Calu3 (cell line): ENCODE measurements at places on chromosomes 2 and 18. TPM values are rescaled to one million over a fixed set of nuclear protein-coding genes. Genes with fewer than 3 reads are reported as not detected.

DNA sequence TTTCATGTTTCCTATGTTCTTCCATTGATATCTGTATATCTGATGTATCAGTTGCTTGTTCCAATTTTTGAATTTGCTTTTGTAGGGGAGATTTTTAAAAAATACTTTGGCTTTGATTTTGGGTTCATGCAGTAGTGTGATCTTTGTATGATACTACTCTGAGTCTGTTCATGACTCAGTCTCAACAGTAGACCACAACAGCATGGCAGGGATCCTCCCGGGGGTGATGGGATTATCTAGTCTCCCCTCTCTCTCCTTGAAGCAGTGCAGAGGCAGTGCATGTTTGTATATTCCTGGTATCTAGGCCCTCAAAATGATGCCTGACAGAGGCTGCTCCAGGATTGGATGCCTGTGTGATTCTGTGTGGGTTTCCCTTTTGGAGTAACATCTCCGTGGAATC lies 55.3 kb downstream of the G6PC2 start:
- DNase-seq: no peak

DNA sequence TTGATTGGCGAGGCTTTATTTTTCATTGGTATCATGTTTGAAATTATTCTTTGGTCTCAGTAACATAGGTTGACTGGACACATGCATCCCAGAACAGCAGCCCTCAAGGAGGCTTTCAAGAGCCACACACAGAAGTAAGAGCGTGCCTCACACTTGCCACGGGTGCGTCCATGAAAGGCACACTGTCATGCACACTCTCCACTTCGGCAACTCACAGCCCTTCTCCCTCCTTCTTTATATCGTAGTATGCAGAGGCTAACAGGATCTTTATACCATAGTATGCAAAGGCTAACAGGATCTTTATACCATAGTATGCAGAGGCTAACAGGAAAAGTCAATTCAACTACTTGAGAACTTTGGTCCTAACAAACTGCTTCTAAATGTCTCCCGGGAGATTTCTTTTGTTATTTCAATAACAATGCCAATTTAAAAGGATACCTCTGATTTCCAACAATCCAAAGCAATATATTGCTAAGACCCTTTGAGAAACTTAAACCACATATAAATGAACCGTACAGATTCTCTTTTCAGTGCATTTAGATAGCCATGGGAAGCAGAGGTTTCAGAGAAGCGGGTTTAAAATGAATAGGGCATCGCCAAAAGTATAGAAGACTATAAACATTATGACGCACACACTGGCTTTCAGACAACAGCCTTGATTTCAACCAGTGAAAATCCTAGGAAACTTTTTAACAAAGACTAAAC lies 26.5 kb upstream of the ZNF516 start:
- DNase-seq: no peak

- DNase-seq: no peak
Observed at GRCh38 chr2:225998116-225998515, 598.6 kb downstream of the NYAP2 start.

DNA sequence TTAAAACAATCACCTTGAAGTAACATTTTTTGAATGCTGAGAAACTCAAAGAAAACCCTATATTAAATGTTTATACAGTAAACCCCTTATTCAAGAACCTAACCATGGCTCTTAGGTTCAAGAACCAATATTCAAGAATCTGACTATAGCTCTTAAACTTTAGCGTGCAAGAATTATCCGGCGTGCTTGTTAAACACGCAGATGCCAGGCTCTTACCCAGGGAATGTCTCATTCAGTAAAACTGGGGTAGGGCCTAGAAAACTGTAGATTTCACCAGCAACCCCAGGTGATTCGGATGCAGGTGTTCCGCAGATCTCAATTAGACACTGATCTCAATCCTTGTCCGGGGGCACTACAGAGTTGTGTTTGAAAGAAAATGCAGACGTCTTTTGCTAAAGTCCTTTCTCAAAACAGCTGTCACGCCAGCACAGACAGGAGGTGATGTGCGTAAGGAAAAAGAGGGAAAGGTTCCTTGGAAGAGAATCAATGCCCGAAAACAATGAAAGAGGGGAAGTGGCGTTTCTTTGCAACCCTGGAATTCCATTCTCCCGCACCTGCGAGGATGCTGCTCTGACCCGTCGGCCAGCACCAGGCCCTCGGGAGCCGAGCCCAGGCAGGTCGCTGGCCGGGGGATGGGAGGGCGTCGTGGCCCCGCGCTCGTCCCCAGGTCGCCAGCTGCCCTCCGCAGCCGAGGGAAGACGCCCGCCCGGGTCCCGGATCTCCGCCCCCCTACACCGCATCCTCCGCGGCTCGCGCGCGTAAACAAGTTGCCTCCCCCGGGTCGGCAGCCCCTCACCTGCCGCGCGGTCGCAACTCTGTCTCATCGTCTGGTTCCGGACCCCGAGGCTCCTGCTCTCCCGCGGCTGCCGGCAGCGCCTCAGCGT lies 851 bp downstream of the EIF2AK3 start:
- DNase-seq: peak; percentile 27

GRCh38 chr2:26534098-26534864 lies 56.4 kb upstream of the OTOF start:
- no peak for DNase-seq

DNA sequence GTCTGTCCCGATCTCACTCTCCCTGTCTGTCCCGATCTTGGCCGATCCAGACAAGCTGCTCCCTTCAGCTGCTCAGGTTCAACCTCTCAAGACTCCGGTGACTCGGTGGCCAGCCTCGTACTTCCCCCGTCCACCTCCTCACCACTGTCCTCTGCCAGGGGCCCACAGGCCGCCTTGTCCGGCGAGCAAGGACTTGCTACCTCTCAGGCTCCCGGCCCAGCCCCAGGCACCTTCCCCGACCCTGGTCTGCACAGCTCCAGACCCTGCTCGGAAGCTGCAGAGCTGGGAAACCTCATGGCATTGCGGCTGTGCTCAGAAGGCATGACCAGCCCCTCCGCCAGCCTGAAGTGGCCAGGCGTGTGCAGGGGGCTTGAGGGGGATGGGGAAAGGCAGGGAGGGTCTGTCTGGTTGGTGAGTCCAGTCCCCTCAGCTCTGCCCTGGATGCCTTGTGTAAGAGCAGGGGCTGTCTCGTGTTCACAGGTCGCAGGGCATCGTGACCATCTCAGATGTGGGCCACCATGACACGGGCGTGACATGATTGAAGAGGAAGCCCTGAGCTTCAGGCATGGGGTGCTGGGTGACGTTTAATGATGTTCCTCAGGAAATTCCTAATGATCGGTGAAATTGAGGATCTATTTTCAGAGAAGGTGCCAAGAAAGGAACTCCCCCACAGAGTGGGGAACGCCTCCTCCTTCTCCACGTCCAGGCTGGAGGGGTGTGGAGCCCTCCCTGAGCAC lies 121.2 kb upstream of the CTDP1 start:
- DNase-seq: no peak

GRCh38 chr2:146532509-146533147 lies 1312.2 kb upstream of the ACVR2A start:
- no peak for DNase-seq

DNA sequence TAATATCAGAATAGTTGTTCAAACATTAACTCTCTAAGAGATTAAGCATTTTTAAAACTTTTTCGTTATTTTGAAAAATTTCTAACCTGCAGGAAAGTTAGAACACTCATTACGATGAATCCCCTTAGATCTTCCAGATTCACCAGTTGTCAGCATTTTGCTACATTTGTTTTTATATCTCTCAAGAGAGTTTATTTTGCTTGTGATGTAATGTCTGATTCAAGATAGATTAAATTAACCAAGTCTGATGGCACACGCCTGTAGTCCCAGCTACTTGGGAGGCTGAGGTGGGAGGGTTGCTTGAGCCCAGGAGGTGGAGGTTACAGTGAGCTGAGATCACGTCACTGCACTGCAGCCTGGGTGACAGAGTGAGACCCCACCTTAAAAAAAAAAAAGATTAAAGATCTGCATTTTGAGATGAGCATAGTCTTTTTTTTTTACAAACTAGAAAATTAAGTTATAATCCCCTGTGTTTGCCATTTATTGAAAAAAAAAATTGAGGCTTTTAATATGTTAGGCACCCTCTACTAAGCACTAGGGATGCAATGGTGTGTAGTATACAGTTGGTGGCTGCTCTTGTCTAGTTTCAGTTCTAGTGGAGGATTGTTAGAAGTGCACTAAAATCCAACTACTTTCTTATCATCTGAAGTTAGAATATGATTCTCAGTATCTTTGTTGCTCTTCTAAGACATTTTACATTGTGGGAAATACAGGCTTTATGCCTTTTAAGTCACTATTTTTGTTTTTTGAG lies 20.9 kb downstream of the RAB10 start:
- DNase-seq: no peak

DNA sequence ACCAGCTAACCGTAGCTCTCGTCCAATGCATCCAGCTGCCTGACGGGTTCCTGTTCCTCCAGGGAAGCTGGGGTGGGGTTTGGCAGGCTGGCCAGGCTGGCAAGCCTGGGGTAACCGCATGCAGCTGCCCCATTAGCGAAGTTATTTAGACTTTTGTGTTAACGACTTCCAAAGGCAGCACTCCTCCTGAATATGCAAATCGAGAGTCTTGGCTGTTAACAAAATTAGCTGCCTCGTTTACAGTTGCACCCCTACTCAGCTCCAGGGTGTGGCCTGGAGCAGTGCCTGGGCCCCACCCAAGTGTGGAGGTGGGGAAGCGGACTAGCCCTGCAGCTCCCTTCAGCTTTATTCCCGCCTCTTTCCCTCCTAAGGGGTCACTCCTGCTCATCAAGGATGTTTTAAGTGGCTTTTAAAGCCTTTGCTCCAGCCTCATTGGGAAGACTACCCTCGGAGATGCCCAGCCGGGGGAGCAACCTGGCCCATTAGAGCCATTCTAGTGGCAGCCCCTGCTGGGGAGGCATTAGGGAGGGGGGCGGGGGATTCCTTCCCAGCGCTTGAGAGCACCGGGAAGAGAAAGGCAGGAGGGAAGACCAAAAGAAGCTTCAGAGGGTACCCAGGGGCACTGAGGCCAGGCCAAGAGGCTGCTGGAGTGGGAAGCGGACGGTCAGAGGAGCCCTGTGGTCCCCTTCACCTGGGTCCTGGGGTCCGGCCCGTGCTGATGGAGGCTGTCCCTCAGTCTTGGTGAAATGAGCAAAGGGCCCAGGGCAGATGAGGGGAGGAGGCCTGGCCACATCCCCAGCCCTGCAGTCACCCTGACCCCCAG lies 204.1 kb downstream of the CELF4 start:
- no peak for DNase-seq

- no peak for DNase-seq
Observed at GRCh38 chr18:54181856-54182602, 42.4 kb downstream of the MBD2 start.

DNA sequence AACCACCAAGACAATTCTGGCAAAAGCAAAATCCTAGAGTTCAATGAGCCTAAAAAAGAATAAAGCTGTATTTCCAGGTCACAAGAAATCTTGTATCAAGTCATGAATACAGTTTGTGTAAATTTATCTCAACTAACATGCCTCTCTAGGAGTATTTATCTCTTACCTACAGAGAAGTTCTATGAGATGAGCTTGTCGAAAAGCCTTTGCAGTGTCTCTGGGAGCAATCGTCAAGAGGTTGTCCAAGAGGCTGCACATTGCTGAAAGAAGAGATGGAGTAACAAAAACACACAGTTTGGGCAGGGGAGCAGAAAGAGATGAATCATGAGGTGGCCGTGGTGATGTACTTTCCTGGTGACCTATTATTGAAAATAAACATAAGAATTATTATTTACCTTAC lies 112.0 kb upstream of the CD226 start:
- DNase-seq: no peak

- DNase-seq: no peak
Observed at GRCh38 chr18:63091671-63092364, 227.8 kb downstream of the BCL2 start.

GRCh38 chr2:9310377-9310776 lies 103.8 kb downstream of the ASAP2 start:
- peak; percentile 51 for DNase-seq

- no peak for DNase-seq
Observed at GRCh38 chr2:191970867-191971266, 124.0 kb upstream of the CAVIN2 start.

DNA sequence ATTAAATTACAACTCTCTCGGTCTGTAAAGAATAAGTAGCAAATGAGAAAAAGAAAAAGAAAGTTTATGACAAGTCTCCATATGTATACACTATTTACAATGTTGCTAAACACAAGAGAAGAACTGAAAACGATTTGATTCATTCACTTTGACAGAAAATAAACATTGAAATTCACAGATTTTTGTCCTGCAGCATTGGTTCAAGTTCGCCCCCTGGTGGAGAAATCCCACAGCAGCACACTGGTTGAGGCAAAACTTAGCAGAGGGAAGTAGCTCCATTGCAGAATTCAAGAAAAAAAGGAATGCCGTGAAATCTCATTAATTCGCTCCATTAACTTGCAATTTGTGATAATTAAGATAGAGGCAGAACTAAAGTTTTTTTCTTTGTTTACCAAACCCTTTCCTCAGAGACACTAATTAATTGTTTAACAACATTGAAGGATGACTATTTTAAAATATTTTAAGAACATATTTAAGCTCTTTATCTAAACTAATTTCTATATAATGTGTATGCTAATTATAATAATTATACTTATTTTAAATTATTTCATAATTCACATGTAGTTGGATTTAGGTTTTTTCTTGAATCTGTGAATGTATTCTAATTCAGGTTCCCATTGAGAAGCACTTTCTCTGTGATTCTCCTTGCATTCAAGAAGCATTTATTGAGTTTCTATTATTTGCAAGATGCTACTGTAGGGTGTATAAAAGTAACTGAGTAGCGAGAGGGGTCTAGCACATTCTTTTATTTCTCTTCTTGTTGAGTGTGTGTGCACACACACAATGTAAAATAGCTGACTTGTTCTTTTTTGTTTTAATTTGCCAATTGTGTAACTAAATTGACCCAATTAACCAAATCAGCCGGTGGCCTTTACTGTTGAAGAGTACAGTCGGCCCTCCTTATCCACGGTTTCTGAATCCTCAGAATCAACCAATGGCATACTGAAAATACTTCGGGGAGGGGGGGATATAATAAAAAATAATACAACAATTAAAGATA lies 74.1 kb downstream of the COL4A3 start:
- peak; percentile 81 for DNase-seq

The FBXO15 gene
- total RNA-seq: 1.5 and 1.7 TPM in 2 replicates

The PLGLB2 gene
- 1.7 and 2.3 TPM in 2 replicates for total RNA-seq

The FAM124B gene
- not detected in 2 replicates for total RNA-seq

The DSG1 gene
- not detected in 2 replicates for total RNA-seq

The CPS1 gene
- 0.80 and 1.1 TPM in 2 replicates for total RNA-seq

The SMAD4 gene
- 78.6 and 96.7 TPM in 2 replicates for total RNA-seq

The BOLL gene
- total RNA-seq: not detected in 2 replicates

The C2orf81 gene
- total RNA-seq: 4.0 and 5.7 TPM in 2 replicates

The ADCYAP1 gene
- not detected in 2 replicates for total RNA-seq
